Activated effector memory CD4-positive, alpha-beta T cell treated with Interleukin-2 at 50 U/mL for 16 hours (primary cell): ENCODE measurements at places on chromosomes 4 and X.

- DNase-seq: no peak
Measured at GRCh38 chrX:45134315-45134731, 66.4 kb downstream of the DIPK2B start.

- no peak for DNase-seq
Measured at GRCh38 chrX:155333544-155334100, 792 bp downstream of the CLIC2 start.

GRCh38 chrX:29145316-29145715 lies 558.1 kb downstream of the IL1RAPL1 start:
- DNase-seq: no peak

DNA sequence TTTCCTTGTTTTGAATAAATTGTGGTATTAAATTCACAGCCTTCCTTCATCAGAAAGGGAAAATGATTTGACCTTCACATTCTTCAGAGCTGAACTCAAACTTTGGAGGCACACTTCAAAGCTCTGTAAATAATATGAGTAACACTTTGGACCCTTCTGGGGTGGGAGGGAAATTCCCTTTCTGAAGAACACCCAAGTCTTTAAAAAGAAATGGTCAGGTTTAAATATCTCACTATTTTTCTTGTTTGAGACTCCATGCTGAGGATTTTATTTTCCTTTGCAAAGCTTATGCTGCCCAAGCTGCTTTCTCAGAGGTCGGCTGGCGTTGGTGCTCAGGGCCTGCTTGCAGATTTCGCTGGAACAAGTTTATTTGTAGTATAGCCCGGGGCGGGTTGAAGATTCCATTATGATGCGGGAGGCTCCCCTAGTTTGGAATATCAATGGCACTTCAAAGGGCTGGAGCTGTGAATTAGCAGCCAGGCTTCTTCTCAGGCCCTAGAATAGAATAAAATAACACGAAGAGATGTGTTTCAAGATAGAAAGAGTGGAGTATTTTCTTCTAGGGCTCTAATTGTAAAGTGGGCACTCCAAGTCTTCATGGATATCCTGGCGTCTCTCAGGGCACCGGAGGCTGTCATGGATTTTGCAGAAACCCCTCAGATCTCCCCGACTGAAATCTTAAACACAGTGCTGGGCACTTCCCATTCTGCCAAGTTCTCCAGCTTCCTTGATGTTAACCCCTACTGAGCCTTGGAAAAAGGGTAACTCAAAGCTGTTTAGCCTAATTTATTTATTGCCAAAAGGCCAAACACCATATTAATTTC lies 315.6 kb downstream of the GPAT3 start:
- no peak for DNase-seq

- DNase-seq: no peak
Measured at GRCh38 chrX:154890990-154891639, 5.0 kb downstream of the F8A1 start.

- no peak for DNase-seq
Measured at GRCh38 chr4:152684587-152684986, 4.8 kb upstream of the TMEM154 start.

GRCh38 chrX:21905313-21905712 lies 35.2 kb upstream of the SMS start:
- DNase-seq: no peak

GRCh38 chr4:15158406-15159091 lies 156.3 kb downstream of the CPEB2 start:
- DNase-seq: no peak
